ENCODE measurements at places on chromosomes 11 and 22.

- DNase-seq: no peak
Measured at GRCh38 chr11:21631991-21632390, 560.9 kb upstream of the ANO5 start.

- no peak for DNase-seq
Measured at GRCh38 chr11:74267014-74267413, 44.4 kb downstream of the P4HA3 start.

DNA sequence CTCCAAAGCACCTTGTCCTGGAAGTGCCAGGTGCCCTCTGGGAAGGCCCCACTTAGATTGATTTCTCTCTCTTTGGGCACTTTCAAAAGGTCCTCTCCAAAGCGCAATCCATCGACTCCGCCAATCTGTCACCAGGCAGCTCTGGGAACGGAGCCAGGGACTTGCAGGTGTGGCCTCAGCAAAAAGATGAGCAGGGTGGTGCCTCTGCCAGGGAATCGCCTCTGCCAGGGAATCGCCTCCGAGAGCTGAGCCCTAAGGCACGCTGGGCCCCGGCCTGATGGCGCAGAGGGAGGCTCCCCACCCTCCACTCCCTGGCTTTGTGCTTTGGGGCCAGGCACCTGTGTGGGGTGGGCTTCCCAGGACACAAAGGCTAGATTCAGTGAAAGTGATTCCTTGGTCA, 1391.3 kb downstream of the TBC1D22A start:
- DNase-seq: no peak

DNA sequence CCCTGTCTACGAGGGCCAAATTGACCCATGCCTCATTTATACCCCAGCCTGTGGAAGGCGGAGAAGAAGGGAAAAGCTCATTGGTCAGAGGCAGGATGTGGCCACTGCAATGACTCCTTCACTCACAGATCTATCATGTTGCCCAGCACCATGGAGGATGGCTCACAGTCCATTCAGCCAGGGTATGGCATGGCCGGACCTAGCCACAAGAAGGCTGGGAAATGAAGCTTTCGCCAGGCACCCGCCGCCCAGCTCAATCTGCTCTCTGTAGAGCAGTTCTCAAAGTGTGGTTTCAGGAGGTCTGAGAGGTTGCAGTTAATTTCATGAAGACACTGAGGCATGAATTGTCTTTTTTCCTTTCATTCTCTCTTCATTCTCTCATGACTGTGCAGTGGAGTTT, 40.6 kb upstream of the LINC01488 start:
- no peak for DNase-seq

- no peak for DNase-seq
Measured at GRCh38 chr11:128711136-128711535, 17.3 kb downstream of the FLI1 start.

DNA sequence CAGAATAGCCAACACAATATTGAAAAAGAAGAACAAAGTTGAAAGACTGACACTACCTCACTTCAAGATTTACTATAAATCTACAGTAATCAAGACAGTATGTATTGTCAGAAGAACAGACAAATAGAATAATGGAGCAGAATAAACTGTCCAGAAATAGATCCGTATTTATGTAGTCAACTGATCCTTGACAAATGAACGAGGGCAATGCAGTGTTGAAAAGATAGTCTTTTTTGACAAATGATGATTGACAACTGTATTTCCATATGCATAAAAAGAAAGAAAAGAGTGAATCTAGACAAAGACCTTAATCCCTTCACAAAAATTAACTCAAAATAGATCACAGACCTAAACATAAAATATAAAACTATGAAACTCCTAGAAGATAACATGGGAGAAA, 767.1 kb downstream of the KCNA4 start:
- no peak for DNase-seq

DNA sequence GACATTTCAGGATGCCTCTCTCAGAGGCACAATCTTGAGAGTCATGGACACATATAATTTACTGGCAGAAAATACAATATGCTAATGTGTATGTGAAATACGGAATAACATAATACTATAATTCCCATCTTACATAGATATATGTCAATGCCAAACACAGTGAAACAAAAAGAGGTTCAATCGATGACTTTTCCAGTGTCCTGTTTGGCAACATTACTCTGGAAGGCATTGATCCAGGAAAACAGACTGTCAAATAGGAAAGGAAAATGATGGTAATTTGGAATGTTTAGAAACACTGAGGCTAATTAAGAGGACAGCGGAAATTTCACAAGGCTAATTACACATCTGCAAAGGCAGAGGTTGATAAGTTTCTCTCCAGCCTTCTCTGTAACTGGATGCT, 942.3 kb downstream of the LRRC4C start:
- DNase-seq: no peak

DNA sequence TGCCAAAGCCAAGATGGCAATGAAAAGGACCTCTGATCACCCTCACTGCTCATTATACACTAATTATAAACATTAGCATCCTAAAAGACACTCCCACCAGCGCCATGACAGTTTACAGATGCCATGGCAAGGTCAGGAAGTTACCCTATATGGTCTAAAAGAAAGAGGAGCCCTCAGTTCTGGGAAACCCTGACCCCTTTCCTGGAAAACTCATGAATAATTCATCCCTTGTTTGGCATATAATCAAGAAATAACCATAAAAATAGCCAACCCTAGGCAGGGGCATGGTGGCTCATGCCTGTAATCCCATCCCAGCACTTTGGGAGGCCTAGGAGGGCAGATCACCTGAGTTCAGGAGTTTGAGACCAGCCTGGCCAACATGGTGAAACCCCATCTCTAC, 12.7 kb upstream of the CAPN5 start:
- DNase-seq: no peak

- no peak for DNase-seq
Measured at GRCh38 chr11:83037877-83038276, 33.8 kb downstream of the RAB30 start.

- no peak for DNase-seq
Measured at GRCh38 chr11:68042219-68043028, 3.6 kb downstream of the TCIRG1 start.

DNA sequence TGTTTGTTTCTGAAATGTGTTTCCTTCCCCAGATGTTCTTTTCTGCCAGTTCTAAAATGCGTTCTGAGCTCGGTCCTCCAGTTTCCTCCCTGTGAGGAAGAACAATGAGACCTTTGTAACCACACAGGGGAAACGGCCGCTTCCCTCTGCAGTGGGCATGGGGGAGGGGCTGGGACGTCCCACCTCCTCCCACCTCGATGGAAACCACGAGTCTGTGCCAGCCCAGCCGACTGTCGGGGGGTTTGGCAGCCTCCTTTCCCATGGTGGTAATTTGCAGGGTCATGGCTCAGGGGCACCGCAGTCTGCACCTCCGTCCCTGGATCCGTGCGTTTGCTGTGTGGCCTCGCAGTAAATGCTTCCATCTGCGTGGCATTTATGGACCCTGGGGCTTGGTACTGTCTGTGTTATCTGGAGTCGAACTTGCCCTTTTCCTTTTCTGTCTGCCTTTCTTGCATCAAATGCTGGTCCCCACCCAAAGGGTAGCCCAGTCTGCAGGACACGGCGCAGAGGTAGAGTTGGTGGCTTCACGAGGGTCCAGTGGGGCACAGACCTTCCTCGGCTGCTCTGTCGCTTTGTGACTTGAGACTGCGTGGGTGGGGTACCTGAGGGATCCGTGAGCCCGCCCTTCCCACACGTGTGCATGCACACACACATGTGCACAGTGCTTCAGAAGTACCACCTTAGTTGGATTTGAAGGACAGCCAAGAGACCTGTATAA, 16.1 kb downstream of the LRP5 start:
- peak; percentile 88 for DNase-seq

DNA sequence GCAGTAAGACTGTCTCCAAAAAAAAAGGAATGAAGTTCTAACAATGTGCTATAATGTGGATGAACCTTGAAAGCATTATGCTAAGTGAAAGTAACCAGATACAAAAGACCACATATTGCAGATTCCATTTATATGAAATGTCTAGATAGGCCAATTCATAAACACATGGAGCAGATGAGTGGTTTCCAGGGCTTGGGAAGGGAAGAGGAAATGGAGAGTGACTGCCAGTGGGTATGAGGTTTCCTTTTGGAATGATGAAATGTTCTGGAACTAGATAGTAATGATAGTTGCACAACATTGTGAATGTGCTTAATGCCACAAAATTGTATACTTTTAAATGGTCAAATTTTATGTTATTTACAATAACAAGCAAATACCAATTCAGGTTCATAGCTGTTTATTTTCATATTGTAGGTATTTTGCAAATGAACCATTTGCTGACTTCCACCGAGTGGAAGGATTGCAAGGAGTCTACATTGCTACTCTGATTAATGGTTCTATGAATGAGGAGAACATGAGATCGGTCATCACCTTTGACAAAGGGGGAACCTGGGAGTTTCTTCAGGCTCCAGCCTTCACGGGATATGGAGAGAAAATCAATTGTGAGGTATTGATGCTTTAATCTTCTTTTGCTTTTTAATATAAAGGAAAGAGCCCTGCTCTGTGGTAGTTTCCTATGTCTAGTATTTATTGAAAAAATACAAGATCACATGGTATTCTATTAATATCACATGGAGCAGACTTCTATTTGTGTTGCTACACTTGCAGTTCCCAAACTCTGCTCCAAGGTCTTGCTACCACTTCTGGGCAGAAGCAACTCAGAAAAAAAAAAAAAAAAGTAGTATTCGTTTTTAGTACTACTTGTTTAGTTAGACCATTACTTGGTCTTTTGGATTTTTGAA, 67.7 kb upstream of the SORL1-AS1 start:
- DNase-seq: no peak

DNA sequence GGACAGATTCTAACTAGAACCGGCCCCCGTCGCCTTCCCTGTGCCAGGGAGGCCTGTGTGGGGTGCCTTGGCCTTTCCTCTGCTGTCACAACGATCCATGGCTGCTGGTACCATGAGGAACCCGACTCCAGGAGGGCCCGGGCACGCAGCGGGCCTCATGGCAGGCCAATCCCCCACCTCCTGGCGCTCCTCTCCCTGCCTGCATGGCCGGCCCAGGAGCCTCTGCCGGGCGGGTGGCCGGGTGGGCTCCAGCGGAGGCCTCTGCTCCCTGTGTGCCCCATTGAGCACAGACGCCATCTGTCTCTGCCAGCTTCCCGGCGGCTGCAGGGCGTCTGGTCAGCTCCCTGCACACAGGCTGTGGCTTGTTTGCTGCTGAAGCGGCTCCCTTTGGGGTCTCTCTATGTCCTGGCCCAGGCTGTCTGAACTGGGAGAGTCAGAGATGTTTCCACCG, 86.5 kb downstream of the MYEOV start:
- DNase-seq: no peak

GRCh38 chr11:8242118-8242475, 21.6 kb downstream of the LMO1 start:
- no peak for DNase-seq

- DNase-seq: no peak
Measured at GRCh38 chr11:97905671-97906070, 1115.1 kb upstream of the CNTN5 start.

GRCh38 chr11:95536047-95536690, 253.4 kb downstream of the FAM76B start:
- DNase-seq: no peak

DNA sequence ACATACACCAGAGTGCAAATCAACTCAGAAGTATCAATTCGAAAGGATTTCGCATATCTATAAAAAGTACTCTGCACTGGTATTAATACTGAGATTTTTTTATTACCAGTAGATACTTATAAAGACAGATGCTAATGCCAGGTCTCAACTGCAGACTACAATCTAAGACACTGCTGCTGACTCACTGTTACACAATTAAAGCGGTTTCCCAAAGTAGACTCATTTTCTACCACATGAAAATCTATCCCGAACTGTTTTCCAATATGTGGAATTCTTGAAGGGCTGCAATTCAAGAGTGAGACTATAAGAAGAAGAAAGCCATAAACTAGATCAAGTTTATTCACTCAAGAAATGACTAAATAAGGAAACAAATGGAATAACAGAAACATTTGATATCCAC, 57.2 kb upstream of the ARHGAP32 start:
- no peak for DNase-seq

- no peak for DNase-seq
Measured at GRCh38 chr11:58596621-58597020, 17.8 kb downstream of the ZFP91 start.

DNA sequence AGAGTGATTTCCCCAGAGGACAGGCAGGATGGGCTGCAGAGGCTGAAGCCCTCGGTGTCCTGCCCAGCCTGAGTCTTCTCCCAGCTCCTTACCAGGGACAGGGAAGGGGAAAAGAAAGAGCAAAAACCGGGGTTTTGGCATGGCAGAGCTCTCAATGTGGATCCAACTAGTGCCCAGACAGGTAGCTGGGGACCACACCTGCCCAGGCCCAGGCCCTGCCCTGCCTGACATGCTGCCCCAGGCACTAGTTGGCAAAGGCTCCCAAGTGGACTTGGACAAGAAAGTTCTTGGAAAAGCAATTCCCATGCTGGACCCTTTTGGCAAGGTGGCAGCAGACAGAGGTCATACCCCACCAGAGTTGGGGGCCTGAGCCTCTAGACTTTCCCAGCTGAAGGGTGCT, 31.1 kb downstream of the NECTIN1 start:
- no peak for DNase-seq
